ENCODE measurements at places on chromosomes 12 and 14.

GRCh38 chr14:93997916-93998870, 1.1 kb downstream of the CCDC197 start:
- no peak for DNase-seq

GRCh38 chr14:77589099-77589498, 27.3 kb downstream of the SPTLC2 start:
- no peak for DNase-seq

GRCh38 chr12:12839873-12840579, 26.9 kb downstream of the DDX47 start:
- DNase-seq = peak; percentile 78

- no peak for DNase-seq
Observed at GRCh38 chr12:48007206-48007605, 2.9 kb upstream of the COL2A1 start.

- DNase-seq = peak; percentile 99
Observed at GRCh38 chr14:64720131-64720576, 15.9 kb downstream of the PLEKHG3 start.

- no peak for DNase-seq
Observed at GRCh38 chr14:55241673-55242072, 29.5 kb upstream of the FBXO34 start.

GRCh38 chr12:90280564-90281058, 572.0 kb upstream of the ATP2B1 start:
- no peak for DNase-seq

DNA sequence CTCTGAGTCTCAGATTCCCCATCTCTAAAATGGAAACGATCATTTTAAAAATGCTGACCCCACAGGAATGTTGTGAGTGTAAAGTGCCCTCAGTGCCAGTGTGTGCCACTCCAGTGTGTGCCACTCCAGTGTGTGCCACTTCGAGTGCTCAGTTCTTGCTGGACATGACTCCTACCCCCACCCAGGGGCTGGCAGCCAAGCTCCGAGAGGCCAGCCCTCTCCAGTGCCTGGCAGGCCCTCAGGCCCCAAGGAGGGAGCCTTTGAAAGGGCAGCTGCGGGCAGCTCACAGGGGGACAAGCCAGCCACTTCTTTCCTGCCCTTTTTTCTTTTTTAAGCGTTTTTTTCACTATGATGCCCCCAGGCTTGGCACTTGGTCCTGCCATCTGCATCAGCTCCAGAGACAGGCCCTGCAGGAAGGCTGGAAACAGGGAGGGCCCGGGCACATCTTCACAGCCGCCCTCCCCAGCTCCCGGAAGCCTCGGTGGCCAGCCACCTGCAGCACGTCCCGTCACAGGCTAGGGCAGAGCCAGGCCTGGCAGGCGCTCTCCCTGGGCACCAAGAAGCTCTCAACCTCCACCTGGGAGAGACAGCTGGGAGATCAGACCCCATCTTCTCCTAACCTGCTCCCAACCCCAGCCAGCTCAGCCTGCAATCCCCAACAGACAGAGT, 29.8 kb downstream of the NCOR2 start:
- DNase-seq = no peak

DNA sequence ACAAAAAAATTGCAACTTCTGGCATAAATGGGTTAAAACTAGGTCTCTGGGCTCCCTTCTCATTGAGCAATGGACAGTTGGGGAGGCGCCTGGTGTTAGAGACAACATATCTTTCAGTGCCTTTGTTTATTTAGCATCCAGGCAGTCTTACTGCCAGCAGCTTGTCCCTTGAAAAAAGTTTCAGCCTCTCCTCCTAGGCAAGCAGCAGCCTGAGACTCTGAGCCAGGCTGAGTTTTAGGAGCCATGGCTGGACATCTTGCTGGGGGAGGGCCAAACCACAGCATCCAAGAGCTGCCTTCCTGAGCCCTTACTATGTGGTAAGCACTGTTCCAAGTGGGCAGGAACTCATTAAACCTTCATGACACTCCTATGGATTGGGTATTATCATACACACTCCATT, 10.1 kb upstream of the JDP2 start:
- no peak for DNase-seq

DNA sequence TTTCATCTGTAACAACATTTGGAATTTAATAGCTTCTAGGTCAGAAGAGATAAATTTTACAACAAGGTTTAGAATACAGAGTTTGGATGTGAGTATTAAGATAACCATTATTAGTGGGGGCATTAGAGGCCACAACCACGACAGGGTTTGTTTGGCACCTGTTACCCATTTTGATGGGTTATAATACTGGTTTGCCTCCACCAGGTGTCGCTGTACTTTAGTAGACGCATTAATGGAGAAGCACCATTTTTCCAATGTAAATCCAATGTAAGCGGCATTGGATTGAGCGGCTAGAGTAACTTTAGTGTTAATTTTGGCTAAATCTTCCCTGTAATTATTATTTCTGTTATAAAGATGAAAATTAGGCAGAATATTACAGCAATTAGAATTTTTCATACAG, 136.2 kb downstream of the SLCO1B3 start:
- DNase-seq = no peak

- DNase-seq = no peak
Observed at GRCh38 chr14:92362781-92363235, 39.8 kb downstream of the SLC24A4 start.

DNA sequence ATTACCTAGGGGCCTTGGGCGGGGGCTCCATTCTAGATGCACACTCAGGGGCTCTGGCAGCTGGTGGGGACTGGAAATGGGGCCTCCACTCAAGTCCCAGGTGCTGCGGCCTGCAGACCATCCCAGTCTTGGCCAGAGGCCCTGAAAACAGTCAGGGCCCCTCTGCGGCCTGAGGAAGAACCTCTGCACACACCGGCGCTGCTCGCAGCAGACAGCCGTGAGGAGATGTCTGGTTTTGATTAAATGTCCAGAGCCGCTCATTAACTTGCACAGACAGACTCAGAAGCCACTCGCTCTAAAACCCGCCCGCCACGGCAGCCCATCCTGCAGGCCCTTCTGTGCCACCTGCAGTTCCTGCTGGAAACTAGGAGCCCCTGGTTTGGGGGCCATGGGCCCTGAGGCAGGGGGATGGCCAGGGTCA, 36.4 kb upstream of the NCOR2 start:
- DNase-seq = no peak

DNA sequence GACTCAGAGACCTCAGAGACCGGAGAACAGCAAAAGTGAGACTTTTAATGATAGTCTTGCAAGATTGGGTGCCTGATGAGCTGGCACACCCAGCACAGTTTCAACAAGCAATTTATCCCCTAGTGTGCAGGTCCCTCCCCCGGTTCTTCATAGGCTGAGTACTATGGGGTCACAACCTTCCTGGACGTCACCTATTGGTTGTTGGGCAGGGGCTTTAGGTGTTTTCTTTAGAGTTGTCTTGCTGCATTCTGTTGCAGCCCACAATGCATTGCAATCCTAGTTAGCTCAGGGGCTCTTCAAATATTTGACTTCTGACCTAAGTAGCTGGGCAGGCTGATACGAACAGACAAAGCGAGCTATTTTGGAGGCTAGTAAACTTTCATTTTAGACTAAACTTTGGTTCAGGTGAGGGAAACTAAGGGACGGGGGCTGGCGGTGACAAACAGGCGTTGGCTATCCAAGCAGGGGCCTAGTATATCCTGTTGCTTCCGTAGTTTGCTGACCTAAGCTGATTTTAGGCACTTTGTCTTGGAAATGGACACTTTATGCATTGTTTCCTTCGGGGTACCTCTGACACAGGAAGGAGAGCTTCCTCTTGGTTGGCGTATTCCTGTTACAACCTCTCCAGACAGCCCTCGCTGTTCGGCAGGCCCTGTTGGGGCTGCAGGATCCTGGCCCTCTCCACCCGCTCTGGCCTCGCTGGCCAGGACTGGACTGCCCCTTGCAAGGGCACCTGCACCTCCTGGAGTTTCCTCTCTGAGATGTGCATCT, 14.1 kb downstream of the SIVA1 start:
- no peak for DNase-seq

- no peak for DNase-seq
Observed at GRCh38 chr12:66491853-66492252, 187.0 kb downstream of the GRIP1 start.

GRCh38 chr14:92397150-92397952, 74.4 kb downstream of the SLC24A4 start:
- DNase-seq = peak; percentile 52

GRCh38 chr12:97131220-97131981, 224.3 kb downstream of the NEDD1 start:
- no peak for DNase-seq

DNA sequence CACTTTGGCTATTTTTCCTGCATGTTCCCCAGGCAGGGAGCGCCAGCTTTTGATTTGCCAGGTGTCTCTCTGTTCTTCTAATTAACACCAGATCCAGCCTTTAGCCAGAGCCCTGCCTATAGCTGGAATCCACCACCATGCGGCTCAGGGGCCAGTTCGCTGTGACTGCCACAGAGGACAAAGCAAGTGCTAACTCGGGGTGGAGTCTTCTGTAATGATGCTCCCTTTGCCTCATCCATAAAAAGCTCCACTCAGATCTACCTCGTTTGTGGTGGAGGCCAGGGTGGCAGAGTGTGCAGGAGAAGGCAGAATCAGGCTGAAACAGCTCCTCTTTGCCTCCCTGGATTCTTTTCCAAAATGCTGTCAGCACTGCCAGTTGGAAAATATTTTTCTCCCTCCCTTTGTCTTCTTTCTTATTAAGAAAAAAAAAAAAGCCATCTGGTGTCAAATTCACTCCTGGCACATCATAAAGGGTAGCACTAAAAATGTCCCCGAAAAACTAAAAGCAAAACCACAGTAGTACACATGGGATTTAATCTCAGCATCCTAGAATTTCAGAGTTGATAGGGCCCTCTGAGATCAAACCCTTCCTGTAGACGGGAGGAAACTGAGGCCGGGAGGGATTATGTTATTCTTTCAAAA, 18.0 kb upstream of the CTDSP2 start:
- DNase-seq = no peak

GRCh38 chr12:3207858-3208257, 130.7 kb downstream of the TSPAN9 start:
- DNase-seq = no peak

- DNase-seq = no peak
Observed at GRCh38 chr14:105205673-105206208, 24.6 kb upstream of the NUDT14 start.

DNA sequence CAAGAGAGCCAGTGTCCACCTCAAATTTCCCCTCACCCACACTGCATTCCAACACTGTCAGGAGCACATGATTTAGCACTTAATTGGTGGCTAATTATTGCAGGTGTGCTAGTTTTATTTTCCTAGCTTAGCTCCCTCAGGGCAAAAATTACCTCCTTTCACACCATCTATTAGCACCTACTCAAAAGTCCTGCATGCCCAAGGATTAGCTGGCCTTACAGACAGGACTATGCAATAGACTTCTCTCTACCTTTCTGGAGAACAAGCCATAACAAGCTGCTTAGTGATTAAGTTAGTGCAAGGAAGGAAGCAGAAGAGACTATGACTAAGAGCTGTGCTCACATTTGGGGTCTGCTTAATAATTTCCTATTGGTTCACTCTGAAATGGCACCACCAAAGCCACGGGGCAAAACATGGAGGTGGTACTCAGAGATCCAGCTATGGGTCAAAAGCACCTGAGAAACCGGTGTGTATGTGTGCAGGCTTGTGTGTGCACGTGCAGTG, 69.5 kb downstream of the STON2 start:
- no peak for DNase-seq

- no peak for DNase-seq
Observed at GRCh38 chr12:78600541-78600940, 264.0 kb upstream of the SYT1 start.

- no peak for DNase-seq
Observed at GRCh38 chr14:66398437-66398836, 87.7 kb upstream of the CCDC196 start.

GRCh38 chr12:24695657-24696329, 253.1 kb downstream of the BCAT1 start:
- no peak for DNase-seq

DNA sequence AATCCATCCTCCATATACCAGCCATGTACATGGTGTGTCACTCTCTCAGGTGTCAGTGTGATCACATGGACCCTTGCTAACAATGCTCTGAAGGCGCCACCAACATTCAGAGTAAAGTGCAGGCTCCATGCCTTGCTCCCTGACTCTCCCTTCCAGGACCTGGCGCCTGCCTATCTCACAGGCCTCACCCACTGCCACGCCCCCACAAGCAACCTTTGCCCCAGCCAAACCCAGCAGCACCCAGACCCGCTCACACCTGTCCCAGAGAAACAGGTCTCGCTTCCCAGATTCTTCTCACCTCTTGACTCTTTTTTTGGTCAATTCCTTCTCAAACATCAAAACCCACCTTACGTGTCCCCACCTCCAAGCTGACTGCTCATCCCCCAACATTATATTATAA, 52.3 kb downstream of the KCNK10 start:
- no peak for DNase-seq

- DNase-seq = peak; percentile 62
Observed at GRCh38 chr12:1800401-1801302, 19.7 kb upstream of the LRTM2 start.

DNA sequence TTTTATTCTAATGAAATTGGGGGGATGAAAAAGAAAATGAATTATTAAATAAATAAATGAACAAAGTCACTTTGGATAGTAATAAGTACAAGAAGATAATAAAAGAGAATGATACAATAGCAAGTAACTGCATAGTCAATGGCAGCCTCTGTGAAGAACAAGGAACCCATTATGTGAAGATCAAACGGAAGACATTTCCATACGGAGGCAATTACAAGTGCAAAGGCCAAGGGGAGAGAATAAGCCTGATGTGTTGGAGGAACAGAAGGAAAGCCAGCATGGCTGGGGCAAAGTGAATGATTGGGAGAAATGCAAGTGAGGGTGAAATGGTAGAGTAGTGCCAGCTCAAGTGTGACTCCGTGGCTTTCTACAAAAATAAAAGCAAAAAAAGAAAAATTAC, 43.9 kb upstream of the CHPT1 start:
- no peak for DNase-seq

- DNase-seq = no peak
Observed at GRCh38 chr14:64123241-64123822, 170.8 kb downstream of the ESR2 start.

GRCh38 chr14:103548463-103549351, 13.8 kb downstream of the BAG5 start:
- DNase-seq = no peak

DNA sequence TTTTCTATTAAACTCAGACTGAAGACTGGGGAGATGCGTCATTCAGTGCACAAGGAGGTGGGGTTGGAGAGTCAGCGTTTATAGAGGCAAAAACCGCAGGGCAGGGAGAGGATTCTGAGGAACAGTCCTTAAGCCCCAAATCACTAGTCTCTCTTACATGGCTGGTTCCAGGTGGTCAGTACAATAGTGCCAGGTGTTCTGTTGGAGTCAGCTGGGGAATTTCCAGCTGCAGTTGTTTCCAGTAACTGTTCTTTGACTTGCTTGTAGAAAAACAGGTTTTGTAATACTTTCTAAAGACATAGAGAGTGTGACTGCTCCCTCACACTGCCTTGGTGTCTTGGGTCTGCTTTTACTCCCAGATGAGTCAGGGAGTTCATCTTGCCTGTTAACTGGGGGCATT, 192.2 kb downstream of the TMTC3 start:
- peak; percentile 7 for DNase-seq

Data from HTR-8/SVneo (cell line).